LNCaP clone FGC (cell line): ENCODE measurements at places on chromosomes 16 and 17.

DNA sequence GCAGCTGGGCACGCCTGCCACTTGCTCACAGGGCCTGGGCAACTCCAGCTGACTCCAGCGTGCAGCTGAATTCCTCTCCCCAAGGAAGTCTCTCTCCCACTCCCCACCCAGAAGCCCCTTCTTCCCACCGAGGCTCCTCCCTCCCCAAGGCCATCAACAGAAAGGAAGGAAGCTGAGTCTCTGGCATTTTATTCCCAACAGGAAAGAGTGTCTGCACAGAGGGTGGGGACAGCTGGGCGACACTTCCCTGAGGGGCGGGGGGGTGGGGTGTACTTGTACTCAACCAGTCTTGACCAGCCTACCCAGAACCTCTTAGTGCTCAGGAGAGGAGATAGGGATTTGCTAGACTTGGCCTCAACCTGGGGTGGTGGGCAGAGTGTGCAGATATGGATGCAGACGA is at the start of gene EXOC3L1:
Gene EXOC3L1 (minus strand): TSS at position 96 of the 400 bp plus-strand sequence. CDS start 460 bp downstream, outside the sequence.
- DNase-seq = no peak

DNA sequence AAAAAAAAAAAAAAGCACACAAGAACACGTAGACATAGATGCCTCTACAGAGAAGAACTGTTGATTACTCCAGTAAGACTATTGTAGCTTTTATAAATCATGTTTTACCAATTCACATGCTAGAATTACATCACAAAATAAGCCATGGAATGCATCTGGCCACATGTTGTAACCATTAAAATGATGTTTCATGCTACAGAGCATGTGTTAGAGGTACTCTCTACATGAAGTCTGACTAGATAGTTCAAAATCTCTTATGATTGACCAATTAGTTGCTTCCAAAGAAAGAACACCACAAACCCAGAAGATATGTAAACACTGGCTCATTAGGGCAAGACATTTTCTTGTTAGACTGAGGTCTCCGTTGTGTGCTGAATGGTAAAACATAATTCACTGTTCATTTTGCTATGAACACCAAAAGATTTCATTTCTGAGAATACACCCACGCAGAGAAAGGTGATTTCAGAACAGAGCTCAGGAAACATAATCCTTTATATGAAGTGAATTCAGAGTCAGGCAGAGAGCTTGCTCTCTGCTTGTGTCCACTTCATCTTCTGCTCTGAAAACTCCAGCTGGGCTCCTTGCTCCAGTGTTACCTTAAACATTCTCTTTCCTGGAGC is 411.4 kb upstream of the SOX9 start:
- DNase-seq = no peak

DNA sequence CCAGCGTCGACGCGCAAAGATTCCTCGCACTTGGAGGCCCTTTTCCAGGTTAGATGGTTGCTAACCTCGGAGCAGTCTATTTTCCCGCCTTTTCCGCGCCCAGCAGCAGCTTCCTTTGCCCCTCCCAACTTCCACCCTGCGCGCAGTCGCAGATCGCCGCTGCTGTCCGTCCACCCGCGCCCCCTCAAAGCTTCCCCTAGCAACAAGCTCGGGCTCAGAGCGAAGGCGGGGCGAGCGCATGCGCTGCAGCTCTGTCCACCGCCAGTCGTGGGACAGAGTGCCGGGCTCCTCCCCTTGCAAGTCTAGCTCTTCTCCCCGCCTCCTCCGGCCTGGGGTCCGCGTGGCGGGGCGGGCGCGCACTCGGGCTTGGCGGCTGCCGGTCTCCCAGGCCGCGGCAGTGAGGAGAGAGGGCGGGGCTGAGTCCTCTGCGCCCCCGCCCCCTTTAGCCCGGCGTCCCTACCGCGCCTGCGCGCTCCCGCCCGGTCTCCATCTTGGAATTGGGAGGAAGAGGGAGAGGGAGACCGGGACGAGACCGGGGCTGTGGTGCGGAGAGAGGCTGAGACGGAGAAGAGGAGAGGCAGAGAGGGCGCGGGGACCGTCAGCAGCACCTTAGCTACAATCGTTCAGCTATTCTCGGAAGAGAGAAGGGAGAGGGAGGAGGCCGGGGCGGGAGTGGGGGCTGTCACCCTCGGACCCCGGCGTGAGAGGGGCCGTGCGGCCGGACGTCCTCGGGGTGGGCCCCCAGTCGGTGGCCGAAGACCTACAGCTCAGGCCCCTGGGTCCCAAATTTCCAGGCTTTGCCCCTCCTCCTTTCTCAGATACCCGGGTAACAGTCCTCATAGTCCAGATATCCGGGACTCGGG is at the start of gene TAOK2:
Gene TAOK2 (plus strand): TSS at position 485 of the 863 bp plus-strand sequence. CDS start 3,905 bp downstream, outside the sequence.
- peak; percentile 94 for DNase-seq

- DNase-seq = no peak
These were observed 37.1 kb upstream of the BCAS3 start for GRCh38 chr17:60640503-60640902.

DNA sequence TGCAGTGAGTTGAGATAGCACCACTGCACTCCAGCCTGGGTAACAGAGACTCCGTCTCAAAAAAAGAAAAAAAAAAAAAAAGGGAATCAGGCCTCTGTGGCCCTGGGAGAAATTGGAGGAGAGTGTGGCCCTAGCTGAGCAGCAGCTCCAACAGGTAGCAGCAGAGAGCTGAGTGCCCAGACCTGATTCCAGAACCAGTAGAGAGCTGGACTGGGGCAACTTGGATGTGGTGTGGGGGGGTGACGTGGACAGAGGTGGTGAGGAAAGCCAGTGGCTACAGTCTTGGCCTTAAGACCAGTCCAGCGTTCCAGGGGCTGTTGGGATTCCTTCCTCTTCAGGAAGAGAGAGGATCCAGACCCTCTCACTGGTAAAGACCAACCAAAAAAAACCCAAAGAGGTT is 1.7 kb downstream of the HSPB9 start:
- DNase-seq = no peak

DNA sequence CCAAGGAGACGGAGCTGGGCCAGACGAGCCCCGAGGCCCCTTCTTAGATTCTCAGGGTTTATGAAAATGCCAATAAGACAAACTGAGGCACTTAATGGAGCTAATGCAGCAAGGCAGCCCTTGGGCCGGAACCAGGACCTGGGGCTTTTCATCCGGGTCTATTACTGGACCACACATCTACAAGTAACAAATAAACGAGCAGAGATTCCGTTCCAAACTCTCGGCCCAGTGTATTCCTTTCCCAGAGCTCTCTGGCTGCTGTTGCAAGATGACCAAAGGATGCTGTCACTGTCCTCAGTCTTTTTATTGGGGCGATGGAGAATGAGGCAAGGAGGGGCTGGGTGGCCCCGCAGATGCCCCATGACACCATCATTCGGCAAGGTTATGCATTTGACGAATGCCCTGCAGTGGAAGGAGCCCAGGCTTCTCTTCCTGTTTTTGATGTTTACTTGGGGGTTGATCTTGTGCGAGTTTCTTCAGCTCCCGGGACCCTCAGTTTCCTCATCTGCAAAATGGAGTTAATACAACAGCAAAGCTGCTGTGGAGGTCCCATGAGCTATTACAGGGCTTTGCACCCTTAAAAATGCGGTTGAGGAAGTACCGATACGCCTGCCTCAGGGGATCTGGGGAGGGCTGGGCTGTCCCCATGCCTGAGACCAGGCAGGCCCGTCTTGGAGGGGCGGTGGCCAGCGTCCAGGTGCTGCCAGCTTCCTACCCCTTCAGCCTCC is 1.1 kb upstream of the NTN1 start:
- no peak for DNase-seq

GRCh38 chr17:19238167-19238505 is 970 bp downstream of the EPN2 start:
- DNase-seq = no peak

- DNase-seq = no peak
These were observed 37.7 kb downstream of the DNAH2 start for GRCh38 chr17:7755095-7755890.

- DNase-seq = no peak
These were observed 45.8 kb downstream of the TNFRSF13B start for GRCh38 chr17:16926061-16926511.

- no peak for DNase-seq
These were observed 17.8 kb downstream of the JPH3 start for GRCh38 chr16:87620201-87620495.

DNA sequence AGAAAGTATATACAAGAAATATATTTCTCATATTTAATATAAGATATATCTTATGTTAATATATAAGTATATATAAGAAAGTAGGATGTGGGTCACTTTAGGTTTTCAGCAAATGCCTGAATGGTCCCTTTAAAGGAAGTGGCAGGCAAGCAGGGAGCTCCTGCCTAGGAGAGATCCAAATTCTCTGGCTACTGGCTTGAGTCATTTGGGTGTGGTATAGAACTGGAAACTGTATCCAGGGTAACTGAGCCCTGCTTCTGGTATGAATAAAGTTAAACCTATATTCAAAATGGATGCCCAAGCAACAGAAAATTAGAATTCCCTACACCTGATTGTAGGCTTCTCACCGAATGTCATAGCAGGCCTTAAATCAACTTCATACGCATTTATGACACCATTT is 144.4 kb downstream of the ZNF18 start:
- no peak for DNase-seq

DNA sequence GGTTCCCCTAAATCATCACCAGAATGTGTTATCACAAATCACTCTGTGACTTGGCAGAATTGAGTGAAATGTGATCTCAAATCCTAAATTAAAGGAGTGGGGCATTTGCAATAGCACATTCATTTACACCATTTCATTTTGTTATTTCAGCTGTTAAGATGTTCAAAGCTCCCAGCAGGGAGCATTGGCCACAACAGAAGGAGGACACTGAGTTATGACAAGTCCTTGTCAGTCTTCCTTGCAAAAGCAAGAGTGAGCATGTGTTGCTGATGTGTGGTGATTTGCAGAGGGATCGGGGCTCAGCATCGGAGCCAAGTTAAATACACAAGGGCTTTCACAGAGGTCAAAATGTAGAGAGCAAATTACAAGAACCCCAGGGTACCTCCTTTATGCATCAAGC is 372.2 kb upstream of the CDH5 start:
- DNase-seq = no peak

GRCh38 chr16:73062001-73062616 is 14.2 kb upstream of the ZFHX3 start:
- DNase-seq = no peak

DNA sequence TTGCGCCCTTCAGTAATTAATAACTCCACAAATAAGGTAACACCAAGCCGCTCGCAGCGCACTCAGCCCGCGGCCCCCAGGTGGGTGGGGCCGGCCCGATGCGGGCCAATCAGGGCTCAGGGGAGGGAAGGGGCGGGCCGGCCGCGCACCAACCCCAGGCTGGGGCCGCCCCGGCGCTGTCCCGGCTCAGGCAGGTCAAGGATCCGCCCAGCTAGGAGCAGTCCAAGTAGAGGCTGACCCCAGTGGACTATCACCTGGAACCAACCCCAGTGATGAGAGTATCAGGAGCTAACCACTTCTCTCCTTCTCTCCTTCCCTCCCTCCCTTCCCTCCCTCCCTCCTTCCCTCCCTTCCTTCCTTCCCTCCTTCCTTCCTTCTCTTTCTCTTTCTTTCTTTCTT is 110.8 kb downstream of the C16orf78 start:
- DNase-seq = peak; percentile 2

GRCh38 chr16:14007450-14007849 is 63.7 kb upstream of the MRTFB start:
- DNase-seq = no peak

GRCh38 chr17:60095381-60095780 is 16.7 kb upstream of the HEATR6 start:
- DNase-seq = no peak

DNA sequence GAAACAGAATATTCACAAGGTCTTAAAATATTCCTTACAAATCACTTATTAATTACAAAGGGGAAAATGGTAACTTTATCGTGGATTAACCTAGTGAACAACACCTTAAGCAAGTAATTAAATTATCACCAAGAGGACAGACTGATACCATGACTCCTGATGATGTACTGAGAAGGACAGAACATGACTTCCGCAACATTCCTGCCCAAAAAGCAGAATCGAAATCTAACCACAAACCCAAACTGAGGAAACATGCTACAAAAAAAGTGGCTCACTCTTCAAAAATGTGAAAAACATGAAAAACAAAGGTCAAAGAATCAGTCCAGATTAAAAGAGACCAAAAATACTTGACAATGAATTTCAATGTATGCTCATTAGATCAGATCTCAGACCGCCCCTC is 151.5 kb downstream of the AATF start:
- DNase-seq = no peak

DNA sequence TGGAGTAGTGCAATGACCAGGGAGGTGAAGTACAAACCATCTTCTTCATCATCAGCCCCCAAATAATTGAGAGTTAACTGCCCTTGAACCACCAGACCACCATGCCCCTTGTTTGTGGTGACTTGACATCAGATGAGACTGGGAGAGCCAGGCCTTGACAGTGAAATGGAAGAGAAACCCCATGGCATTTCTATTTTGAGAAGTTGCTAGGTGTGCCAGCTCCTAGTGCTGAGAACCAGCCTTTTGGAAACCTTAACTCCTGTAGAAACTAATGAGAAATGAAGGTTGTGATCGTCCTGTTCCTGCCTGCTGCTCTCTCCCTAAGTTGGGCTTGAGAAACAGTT is 2.8 kb downstream of the TMEM94 start:
- no peak for DNase-seq

- no peak for DNase-seq
These were observed 481 bp downstream of the HEXIM2 start for GRCh38 chr17:45162025-45162687.

GRCh38 chr17:29711588-29712385 is 89.1 kb upstream of the CORO6 start:
- DNase-seq = no peak

DNA sequence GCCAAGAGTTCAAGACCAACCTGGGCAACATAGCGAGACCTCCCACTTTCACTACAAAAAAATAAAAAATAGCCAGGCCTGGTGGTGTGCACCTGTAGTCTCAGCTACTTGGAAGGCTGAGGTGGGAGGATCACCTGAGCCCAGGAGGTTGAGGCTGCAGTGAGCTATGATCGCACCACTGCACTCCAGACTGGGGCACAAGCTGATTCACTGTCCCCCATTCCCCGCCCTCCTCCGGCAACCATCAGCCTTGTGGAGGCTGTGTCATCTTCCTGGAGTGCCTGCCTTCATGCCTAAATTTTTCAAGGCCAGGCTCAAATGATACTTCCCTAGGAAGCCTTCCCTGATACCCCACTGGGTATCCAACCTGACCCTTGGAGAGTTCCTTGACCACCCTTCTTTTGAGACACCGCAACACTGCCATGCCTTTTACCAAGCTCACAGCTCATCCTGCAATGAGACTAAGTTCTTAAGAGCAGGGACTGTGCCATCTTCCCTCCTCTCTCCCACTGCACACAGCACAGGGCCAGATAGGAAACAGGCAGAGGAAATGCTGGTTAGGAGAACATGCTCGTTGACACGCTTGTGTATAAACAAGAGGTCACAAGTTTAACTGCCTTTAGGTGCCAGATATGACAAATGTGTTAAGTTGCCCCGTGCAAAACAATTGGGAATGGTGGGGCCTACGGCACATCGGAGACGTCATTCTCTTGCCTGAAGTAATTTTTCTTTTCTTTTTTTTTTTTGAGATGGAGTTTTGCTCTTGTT is 3.9 kb upstream of the SRCAP start:
- no peak for DNase-seq

GRCh38 chr17:68455901-68456338 is 1.4 kb downstream of the WIPI1 start:
- DNase-seq = no peak
